ENCODE measurements at places on chromosomes 3 and 15.

DNA sequence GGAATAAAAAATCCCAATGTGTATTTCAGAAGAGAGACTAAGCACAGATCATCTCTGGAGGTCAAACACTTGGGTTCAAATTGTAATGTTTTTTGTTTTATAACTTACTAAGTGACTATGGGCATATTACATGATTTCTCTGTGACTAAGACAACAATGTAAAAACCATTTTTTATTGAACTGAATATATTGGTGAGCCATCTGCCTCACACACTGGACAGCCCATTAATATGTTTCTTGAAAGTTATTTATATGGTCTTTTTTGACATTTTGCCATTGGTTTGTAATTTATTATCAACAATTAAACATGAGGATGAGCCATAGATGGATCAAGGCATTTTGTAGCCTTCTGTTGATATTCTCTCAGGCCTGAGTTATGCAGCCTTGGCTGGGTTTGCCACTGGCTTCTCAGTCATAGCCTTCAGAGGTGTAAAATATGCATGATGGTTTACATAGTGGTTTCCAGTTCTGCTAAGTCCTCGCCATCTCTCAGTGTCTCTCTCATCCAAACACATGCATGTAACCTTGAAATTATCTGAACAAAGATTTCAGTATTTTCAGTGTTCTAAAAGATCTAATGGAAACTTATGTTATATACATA is 997.2 kb downstream of the DIPK2A start:
- DNase-seq, result no peak

DNA sequence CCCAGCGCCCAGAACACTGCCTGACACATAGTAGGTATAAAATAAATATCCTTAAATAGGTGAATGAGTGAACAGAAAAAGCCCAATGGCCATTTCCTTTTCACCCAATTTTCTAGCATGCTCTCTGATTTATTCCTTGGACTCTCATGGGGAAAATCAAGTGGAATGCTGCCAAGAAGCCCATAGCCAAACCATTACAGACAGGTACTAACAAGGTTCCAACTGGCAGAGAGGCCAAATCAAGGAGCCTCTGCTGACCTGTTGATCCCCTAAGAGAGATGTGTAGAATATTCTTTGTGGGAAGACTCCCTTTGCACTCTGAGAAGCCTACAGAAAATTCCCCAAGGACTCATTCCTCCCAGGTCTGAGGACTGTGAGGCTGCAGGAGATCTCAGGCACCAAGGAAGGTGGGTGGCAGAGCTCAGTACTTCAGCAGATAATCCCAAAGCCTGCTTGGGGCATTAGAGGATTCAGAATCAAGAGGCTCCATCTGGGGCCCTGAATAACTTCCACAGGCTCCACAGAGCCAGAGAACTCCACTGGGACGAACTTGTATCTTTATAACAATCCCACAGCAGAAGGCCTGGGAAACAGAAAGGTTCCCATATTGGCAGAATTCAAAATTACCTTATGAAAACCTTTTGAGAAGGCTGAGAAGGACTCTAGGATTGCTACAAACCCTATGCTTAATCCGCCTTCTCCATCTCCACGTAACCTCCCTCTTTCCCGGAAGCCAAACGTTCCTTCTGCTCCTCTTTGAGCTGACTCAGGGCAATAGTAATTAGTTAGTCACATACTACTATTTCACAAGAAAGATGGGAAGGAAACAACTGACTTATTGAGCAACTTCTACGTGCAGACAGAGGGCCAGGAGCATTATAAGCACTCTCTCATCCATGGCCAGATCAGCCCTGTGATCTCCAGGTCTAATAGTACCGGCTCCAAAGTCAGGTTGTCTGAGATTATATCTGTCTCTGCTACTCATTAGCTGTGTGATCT is 34.5 kb downstream of the PRICKLE2 start:
- DNase-seq, result no peak

DNA sequence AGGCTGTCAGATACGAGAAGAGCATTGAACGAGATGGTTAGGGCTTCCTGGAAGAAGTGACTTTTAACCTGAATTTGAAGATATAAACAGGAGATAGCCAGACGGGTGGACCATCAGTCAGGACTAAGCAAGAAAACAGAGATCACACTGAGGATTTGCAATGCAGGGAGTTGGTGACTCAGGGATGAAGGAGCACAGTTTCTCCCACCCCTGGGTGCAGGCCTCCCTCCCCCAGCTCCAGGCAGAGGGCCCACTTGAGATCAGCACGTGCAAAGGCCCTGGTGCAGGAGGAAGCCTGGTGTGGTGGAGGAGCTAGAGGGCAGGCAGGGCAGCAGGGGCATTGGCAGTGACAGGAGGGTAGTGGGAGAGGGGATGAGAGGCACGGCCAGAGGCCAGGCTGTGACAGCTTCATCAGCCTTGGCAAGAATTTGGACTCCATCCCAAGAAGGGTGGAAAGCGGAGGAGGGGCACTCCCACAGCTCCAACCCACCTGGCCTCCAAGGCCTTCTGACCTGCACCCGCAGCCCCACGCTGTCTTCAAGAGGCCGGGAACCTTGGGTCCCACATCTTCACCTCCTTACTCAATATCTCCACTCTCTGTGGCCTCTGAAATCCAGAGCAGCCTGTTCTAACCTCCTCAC is 8.7 kb upstream of the PCSK6 start:
- no peak for DNase-seq

DNA sequence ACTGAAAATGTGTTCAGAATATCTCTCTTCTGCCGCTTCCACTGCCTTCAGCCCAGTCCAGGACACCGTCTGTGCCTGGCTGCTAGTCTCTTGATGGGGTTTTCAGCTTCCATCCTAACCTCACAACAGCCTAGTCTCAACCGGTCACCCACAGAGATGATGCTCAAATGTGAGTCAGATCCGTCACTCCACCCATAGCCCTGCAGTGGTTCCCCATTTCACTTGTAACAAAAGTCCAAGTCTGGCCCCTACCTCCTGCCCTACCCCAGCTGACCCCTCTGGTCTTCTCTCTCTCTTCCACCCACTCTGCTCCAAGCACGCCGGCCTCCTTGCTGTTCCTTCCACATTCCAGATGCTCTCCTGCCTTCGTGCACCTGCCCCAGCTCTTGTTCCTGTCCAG is 68.1 kb downstream of the PPARG start:
- DNase-seq, result no peak

DNA sequence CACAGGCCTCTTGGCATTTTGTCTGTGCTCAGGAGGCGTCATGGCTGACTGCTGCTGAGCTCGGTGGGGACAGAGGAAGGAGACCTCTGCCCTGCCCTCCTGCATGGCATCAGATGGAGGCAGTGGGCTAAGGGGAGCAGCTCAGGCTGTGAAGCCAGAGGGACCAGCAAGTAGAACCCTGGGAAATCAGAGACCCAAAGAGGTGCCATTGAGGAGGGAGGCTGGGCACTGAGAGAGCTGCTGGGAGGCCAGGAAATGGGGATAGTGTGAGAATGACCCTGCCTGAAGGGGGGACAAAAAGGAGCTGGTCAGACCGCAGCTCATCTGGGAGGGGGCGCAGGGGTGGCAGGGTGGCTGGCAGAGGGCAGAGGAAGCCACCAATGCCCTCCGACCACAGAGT is 136.8 kb downstream of the FBLN2 start:
- DNase-seq, result no peak

DNA sequence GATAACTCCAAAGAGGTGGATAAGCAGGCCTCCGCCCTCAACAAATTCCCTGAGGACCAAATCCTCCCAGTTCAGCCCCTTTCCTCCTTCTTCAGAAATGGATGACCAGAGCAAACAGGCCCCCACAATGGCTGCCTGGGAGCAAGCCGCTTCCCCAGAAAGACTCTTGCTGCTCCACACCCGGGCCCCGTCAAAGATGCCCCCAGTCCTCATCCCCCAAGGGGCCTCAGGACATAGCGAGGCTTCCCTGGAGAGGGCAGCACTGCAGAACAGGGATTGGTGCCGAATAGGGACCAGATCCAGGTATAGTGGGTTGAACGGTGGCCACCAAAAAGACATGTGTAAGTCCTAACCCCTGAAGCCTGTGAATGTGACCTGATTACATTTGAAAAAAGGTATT is 502.3 kb downstream of the SHQ1 start:
- DNase-seq, result no peak

DNA sequence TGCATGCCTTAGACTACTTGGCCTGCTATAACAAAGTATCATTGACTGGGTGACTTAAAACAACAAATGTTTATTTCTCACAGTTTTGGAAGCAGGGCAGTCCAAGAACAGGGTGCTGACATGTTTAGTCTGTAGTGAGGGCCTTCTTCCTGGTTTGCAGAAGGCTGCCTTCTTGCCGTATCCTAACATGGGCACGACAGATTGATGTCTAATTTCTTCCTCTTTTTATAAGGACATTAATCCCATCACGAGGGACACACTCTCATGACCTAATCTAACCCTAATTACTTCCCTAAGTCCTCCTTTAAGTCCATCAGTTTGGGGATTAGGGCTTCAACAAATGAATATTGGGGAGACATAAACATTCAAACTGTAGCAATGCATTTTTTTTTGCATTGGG is 10.9 kb upstream of the GOLGA8B start:
- no peak for DNase-seq

GRCh38 chr3:4935347-4935746 is 43.9 kb upstream of the BHLHE40 start:
- no peak for DNase-seq

- DNase-seq, result no peak
Observed at GRCh38 chr3:42668793-42669217, 15.3 kb downstream of the ZBTB47 start.

GRCh38 chr3:185152410-185153170 is at the start of gene C3orf70:
Gene C3orf70, minus strand, starts transcription at chr3:185153060. Its CDS starts 237 bp downstream, at chr3:185152823.
- no peak for DNase-seq

DNA sequence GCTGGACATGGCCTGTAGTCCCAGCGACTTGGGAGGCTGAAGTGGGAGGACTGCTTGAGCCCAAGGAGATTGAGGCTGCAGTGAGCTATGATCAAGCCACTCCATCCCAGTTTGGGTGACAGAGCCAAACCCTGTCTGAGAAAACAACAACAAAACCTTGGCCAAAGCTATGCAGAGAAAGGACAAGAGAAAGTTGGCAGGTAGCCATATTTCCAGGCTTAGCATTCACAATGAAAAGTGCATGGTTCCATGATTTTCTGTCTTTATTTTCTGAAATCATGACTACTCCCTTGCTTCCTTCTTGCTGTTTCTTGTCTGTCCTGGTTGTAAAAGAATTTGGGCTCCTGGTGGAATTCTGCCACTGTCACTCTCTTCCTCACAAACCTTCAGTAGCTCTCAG is 284.6 kb upstream of the C2CD4B start:
- DNase-seq, result no peak

DNA sequence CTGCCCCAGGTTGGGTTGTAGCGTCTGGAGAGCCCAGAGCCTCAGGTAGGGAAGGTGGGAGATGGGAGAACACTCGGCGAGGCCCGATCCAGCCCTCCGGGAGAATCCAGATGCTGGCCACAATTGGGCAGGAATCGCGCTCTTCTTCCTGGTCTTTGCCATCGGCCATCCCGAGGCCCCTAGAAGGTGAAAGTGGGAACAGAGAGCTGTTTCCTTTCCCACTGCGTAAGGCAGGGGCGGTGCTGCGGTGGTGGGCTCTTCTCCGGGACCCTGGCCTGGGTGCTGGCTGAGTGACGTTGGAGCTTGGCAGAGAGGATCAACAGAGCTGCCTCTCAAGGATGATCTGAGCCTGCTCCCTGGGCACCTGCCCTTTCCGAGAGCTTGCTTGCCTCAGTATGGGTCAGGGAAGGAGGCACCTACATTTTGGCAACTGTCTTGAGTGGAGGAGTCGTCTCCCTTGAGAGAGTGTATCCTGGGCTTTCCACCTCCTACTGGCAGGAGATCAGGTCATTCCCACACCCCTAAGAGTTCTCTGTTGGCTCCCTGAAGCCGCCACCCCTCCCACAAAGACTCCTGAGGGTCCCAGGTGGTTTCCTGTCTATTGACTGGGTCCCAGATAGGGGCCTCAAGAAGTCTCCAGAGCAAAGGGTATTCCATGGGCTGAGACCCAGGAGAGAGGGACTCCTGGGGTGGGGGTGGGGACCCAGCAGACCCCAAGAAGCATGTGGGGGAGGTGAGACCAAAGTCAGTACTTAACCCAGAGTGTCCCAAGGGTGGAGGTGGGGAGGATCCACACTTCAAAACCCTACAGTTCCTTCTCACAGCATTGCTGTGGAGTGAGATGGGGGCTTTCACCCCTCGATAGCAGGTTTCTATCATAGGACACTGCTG is 1.6 kb downstream of the C15orf39 start:
- no peak for DNase-seq

DNA sequence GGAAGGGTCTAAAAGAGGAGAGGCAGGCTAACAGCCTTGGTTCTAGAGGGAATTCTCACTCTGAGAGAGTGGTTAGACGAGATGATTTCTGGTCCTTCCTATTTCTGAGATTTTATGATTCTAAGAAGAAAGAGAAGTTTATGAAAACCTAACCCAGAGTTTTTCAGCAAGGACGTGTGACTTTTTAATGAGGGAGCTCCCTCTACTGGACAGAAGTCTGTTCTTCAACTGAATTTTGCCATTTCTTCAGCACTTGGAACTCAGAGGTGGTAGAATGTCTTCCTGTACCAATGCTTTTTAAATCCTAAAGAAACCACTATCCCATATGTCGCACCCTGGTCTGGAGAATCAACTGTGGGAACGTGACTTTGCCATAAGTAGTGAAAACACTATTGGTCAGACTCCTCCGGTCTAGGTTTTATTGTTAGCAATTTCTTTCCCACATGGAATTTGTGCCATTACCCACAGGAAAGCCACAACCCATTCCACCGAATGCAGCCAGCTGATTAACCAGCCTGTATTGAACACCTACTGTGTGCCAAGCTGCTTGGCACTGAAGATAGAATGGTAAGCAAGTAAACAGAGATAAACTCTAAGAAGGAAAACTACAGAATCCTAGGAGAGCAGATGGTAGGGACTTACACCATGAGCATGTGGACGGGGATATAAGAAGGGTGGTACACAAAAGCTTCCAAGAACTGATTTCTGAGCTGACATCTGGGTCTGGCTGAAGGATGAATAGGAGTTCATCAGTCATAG is 199.5 kb upstream of the LMCD1 start:
- DNase-seq, result no peak

- no peak for DNase-seq
Observed at GRCh38 chr3:180287703-180288102, 251.0 kb upstream of the PEX5L start.

DNA sequence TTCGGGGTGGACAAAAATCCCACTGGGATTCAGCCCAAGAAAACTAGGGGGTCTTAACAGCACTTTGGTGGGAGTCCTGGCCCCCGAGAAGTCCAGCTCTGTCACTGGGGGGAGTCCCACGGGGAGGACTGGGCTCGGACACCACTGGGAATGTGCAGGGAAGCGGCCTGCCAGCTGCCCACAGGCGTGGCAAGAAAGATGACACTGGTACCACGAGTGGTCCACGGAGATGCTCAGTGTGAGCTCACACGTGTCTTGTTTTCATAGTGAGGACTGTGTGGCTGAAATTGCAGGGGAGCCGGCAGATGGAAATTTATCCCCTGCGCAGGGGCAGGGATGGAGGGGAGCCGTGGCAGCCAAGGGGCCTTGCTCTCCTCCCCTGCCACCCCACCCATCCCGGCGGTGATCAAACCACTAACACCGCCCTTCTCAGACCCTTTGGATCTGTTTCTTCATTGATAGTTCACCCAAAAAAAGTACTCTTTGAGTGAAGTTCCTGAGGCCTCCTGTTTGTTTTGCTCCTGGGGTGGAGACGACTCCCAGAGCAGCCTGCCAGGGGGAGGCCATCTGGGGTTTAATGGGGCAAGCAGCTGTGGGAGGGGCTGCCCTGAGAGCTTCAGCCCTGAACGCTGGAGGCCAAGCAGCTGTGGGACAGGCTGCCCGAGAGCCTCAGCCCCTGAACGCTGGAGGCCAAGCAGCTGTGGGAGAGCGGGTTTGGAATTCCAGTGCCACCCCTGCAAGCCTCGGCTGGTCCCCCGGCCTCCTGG is 130.9 kb downstream of the LRRK1 start:
- DNase-seq, result no peak

Measured in activated T-helper 9 cell treated with anti-CD3 and anti-CD28 coated beads, Interleukin-2, amount 50 U/mL, for 16 hours (primary cell).